ENCODE measurements at places on chromosomes 13 and 19.

- DNase-seq = no peak
Measured at GRCh38 chr13:52852444-52852843, 4.0 kb upstream of the PCDH8 start.

GRCh38 chr19:15330801-15331418, 1.4 kb downstream of the BRD4 start:
- DNase-seq = no peak

- no peak for DNase-seq
Measured at GRCh38 chr13:80547885-80548825, 207.2 kb upstream of the SPRY2 start.

- DNase-seq = peak; percentile 54
Measured at GRCh38 chr13:113209336-113209758, at the start of gene CUL4A. CUL4A (plus strand) TSS chr13:113209613; CDS start chr13:113209628, 15 bp downstream.

GRCh38 chr13:82477436-82477835, 1404.8 kb downstream of the SLITRK1 start:
- DNase-seq = no peak

DNA sequence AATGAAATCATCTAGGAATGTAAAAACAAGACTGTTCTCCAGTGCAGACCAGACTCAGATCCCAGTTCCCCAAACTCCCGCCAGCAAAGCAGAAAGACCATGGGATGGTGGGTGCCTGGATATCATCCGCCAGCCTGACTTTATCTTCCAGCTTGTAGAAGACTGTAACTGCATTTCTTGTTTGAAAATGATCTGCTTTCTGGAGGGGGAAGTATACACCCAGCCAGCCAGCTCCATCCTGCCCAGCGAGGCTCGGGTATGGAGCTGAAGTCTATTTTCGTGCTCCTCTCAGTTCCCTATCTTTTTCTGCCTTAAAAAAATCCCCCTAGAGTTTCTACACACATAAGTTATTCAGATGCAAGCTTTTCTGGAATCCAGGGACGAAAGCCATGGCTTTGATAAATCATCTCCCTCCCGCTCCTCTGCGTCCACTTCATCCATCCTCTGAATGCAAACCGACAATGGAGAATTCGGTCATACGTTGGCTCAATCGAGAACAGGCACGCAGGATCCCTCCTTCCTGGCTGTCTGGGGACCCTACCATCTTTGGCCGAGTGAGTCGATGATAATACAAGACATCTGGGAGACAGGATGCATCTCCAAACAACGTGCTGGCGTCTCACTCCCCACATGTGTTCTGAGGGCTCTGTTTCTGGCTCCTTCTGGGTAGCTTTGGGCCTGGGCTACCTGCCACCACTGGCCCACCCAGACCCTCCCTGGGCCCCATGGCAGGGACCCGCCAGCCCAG, 31.2 kb downstream of the CEBPG start:
- DNase-seq = no peak

All from T-helper 22 cell (primary cell).